ENCODE measurements at places on chromosomes 4 and X. TPM values are rescaled to one million over a fixed set of nuclear protein-coding genes. Genes with fewer than 3 reads are reported as not detected.

DNA sequence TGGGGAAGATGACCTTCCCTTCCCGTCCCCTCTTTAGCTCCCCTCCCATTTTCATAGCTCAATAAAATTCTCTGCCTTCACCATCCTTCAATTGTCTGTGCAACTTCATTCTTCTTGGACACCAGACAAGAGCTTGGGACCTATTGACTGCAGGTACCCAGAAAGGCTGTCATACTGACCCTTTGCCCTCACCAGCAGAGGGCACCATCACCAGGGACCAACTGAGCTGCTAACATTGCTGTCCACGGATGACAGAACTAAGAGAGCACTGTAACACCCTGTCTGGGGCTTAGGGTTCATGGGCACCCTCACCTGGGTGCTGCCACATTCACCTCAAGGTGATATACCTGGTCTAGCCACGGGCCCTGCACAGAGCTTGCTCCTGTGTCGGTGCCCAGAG lies 141.3 kb upstream of the VCX3B start:
- DNase-seq = no peak

Gene HTR2C
- 0.04 TPM for total RNA-seq

Gene CXorf58
- 2.8 TPM for total RNA-seq

Gene PABPC1L2A
- not detected for total RNA-seq

DNA sequence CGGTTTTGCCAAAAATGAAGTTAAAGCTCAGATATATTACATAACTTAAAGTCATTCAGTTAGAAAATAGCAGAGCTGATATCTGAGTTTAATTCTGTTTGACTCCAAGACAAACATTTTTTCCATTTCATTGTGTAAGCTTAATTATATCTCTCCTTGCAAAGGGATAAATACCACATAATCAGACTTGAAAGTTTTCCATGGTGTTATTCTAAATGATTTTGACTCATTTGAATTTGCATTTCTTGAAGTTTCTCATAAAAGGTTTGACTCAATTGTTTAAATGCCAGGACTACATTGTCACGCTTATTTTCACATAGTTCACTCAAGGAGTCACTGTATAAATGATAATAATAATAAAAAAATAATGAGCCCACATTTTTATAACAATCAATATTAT lies 39.4 kb upstream of the DDX60 start:
- no peak for DNase-seq

Data from hepatocyte (in vitro differentiated cells).